Peyer's patch (tissue), 4 donors: ENCODE measurements at places on chromosomes 5 and 9.

GRCh38 chr9:131366761-131367401, 27.0 kb upstream of the PRRC2B start:
- no peak for DNase-seq

- DNase-seq: no peak
These were observed 13.8 kb downstream of the PSD2 start for GRCh38 chr5:139809331-139809810.

GRCh38 chr5:17928581-17928981, 294.3 kb downstream of the TAF11L14 start:
- DNase-seq: no peak

DNA sequence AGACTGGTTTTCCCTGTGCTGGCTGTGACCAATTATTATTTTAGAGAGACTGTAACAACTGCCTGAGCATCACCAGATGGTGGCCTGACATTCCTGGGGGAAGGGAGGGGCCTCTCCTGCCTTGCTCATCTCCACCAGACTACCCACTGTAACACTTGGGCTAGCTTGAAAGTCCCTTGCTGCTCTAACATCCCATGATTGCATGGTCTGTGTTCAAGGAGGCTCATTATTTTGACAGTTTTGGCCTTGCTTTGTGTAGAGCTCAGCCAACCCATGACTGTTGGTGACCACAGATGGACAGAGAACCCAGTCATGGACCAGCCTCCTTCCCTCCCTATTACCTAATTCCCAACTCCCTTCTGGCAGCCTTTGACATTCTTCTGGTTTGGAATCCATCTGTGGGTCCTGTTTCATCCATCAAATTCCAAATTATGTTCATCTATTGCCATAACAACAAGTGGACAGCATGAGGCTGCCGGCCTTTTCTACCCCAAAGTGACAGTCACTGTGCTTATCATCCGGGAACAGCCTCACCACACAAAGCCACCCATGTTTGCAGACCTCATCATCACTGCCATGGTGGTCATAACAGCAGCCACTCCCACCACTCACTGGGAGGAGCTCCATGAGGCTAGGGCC, 49.0 kb upstream of the ICE1 start:
- no peak for DNase-seq

GRCh38 chr5:144644317-144644716, 473.6 kb downstream of the KCTD16 start:
- DNase-seq: no peak

- no peak for DNase-seq
These were observed 597.9 kb upstream of the TLE4 start for GRCh38 chr9:78973907-78974306.

GRCh38 chr5:68295772-68296171, 80.2 kb downstream of the PIK3R1 start:
- DNase-seq: no peak

DNA sequence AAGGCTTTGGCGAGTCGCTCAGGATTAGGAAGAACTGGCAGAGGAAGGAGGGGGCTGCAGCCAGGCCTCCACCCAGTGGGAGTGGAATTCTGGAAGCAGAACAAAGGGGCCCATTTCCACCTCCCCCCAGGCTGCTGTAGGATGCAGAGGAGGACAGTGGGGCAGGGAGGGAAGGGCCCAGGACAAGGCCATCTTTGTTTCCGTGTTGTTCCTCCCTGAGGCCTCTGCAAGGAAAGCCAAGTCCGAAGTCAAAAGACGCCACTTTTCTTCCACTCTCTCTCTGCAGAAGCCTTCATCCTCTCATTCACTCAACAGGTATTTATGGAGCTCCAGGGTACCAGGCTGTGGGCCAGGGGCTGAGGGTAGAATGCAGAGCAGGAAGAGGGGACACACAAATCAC, 70.7 kb downstream of the ENTREP1 start:
- no peak for DNase-seq

- DNase-seq: no peak
These were observed 23.1 kb upstream of the ERCC6L2 start for GRCh38 chr9:95852059-95853032.

DNA sequence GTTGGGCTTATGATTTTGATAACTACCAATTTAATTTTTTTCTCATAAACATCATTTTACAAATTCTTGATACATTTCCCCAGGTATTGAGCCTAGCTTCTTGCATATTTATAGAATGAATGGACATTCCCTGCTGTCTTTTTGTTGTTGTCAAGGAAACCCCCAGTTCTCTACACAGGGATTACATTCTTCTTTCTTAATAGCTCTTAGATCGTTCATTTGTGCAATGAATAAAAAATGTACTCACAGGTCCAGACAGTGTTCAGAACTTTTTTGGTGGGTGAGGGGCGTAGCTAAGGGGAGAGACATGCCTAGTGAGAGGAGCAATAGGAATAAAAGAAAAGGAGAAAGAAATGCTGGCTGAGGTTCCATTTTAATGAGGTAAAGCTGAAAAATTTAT, 58.6 kb downstream of the VCAN start:
- no peak for DNase-seq
